AML-193 (cell line): ENCODE measurements at places on chromosomes 3 and 15.

DNA sequence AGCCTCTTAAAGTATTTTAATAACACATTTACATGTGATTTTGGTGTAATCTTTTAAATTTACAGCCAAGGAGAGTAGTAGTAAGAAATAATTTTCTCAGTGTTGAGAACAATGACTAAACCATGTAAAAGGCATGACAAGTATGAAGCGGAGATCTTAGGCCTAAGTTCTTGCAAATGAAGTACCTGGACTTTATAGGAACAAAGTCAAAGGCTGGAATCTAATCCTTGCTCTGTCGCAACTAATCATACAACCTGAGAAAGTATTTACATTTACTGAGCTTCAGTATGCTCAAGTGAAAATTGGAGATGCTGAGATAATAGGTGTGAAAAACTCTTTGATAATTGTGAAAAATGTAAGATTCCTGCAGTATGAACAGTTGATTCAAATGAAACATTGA is 86.4 kb upstream of the VGLL3 start:
- DNase-seq: no peak

DNA sequence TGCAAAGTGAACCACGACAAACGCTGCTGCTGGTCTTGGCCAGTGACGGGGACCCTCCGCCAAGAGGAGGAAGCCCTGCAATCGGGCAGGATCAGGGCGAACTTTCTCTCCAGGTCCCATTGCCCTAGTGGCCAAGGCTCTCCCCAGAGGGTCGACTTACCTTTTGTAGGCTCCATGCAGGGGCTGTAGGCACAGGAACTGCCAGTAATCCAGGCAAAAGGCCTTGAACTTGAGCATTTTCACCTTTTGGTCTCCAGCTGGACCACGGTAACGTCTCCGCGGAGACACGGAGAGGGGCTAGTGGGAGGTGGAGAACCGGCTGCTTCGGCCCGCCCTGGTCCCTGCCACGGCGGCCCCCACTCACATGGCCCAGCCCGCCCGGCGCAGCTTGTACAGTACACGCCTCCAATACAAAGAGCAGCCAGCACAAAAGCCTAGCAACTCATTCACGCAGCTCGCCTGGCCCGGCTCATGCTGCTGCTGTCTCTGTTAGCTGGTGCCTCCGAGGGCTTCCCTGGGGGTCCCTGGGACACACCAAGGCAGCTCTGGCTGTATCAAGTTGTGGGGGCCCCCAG is 31.0 kb downstream of the IQSEC1 start:
- DNase-seq: no peak

DNA sequence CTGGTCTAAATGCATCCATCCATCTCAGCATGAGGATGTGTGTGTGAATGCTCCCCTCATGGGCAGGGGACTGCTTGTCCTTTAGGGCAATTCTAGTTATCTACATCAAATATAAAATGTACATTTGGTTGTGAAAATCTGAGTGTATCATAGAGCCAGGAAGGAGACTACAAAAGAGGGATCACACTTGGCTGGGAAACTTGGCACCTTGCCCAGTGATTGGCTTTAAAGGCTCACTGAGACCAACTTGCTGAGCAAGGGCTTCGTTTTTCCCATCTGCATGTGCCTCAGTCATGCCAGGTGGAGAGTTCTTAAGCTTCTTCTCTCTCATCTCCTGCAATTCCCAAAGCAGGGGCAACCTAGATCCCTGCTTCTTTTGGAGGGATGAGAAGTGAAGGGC is 5.2 kb downstream of the CAPN3 start:
- DNase-seq: no peak

GRCh38 chr15:39102431-39102830 is 478.4 kb upstream of the THBS1 start:
- no peak for DNase-seq

DNA sequence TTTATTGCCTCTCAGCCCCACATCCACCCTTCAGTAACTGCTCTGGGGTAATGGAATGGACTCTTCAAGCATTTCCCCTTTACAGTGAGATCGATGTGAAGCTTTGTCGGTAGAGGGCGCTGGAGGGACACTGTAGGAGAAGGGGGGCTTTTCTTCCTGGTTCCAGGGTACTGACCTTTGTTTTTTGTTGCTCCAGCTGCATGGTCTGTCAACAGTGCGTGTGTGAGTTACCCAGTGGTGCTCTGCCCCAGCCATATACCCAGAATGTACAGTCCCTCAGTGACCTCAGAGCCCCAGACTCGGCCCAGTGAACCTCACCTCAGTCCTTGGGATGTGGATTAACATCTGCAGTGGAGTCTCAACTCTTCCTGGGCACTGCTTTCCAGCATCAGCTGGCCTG is 180.3 kb upstream of the TSC22D2 start:
- DNase-seq: peak; percentile 64

- no peak for DNase-seq
Measured at GRCh38 chr15:57183614-57184344, 192.5 kb upstream of the CGNL1 start.

GRCh38 chr3:44100298-44100695 is 141.4 kb upstream of the TOPAZ1 start:
- no peak for DNase-seq

GRCh38 chr3:39531665-39532064 is 64.2 kb downstream of the MOBP start:
- no peak for DNase-seq

DNA sequence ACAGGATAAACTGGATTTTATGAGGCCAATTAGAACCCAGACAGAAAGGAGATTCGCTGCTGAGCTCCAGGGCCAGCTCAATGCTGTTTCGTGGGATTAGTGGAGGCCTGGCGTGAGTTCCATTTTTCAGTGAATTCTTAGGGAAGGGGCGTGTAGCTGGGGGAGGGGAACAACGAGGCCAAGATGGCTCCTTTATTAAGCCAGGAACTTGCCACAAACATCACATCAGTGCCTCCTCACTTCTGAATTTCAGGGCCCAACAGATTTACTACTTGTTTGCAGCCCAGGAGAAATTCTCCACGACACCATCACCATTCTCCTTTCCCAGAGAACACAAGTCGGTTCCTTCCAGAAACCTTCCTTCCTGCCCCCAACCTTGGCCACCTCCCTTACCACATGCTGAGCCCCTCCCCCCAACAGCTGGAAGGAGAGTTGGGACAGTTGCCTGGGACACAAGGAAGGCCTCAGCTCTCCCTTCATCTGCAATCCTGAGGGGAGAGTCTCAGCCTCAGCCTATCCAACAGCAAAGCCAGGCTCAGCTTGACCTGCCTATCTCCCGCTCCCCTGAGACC is 5.8 kb downstream of the IGDCC4 start:
- no peak for DNase-seq

DNA sequence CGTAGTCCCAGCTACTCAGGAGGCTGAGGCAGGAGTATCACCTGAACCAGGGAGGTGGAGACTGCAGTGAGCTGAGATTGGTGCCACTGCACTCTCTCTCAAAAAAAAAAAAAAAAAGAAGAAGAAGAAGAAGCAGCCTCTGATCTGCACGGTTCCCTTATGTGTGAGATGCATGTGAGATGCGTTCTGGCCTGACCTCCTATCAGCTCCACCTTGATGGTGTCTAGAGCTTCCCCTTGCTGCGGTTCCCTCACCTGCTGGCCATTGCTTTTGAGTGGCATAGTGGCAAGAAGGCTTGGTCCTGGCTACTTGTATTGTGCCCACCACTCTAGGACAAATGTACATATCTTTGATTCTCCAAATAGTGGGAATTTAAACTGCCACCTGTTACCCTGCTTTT is 49.4 kb upstream of the CFAP161 start:
- no peak for DNase-seq

GRCh38 chr15:92843814-92844213 is 56.3 kb upstream of the CHD2 start:
- no peak for DNase-seq

DNA sequence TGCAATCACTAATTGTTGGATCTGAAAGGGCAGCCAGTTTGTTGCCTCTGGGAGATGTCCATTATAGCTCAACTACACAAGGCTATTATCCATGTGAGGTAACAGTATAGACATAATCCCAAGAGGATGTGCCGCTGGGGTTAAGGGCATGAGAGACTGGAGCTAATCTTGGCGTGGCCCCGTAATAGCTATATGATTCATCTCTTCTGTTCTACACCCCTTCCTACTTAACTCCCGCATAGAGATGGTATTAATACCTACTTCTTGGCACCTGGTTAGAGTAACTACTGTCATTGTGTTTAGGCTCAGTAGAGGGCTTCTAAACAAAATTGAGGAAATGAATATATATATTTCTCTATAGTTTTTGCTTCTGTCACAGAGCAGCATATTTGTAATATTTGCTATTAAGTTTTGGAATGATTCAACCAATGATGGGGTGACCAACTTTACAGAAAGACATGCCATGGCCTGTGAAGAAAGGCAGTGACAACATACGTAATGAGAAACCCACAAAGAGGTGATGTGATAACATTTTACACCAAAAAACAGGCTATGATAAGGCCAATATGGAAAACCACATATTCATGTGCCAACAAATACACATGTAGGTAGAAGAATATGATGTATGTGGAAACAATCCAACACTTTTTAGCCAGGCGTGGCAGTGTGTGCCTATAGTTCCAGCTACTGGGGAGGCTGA is 76.8 kb upstream of the DPH6 start:
- DNase-seq: no peak

DNA sequence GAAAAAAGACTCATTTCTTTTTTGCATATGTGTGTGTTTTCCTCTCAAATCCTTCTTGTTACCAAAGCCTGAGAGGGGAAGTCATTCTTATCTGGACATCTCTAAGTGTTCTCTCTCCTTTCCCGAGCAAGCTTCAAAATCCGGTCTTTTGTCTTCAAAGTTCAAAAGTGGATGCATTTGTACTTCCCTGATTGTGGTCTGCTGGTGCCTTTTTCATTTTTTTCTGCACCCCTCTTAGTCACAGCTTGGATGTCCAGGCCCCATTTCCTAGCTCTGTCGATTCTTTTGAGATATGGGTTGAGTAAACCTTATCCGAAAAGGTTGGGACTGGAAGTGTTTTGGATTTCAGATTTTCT is 34.8 kb downstream of the EHD4 start:
- DNase-seq: no peak

GRCh38 chr3:74756674-74757073 is 142.2 kb upstream of the CNTN3 start:
- no peak for DNase-seq

DNA sequence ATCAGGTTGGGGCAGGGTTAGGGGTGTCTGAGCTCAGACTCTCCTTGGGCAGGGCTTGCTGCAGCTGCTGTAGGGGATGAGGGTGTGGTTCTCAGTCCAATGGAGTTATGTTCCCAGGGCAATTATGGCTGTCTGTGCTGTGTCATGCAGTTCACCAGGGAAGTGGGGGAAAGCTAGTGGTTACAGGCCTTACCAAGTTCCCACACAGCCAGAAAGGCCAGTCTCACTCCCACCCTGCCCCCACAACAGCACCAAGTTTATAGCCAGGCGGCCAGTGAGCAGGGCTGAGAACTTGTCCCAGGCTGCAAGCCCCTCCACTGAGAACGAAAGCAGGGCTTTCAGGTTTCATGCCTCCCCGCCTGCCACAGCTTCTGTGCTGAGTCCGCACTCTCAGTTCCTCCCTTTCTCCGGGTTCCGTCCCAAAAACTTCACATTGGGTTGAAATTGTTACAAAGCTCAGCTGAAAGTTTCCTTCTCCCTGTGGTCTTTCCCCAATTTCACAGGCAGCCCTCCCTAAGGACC is 19.6 kb upstream of the CPOX start:
- no peak for DNase-seq

DNA sequence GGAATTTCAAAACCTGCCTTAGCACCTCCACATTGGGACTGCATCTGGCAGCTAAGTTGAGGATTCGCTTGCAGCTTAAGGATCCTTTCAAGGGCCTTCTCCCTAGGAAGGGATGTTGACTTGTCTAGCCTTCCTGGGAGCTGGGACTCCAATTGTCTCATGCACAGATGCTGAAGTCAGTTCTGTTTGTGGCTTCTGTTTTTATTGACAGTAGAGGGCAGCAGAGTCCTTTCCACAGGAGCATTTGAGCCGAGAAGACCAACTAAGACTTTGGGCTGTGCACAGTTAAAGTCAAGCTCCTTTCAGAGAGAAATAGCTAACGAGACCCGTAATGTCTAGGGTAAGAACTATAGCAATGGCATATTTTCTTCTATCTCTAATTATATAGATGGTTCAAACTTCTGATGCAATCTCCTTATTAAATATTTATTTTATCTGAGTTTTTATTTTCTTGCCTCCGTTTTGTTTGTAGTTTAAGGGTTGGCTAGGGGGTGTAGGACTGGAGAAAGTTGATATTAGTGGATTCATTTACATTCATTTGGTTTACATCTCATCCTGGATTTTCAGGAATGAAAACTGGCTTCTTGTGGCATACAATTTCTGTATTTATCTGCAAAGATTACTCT is 59.7 kb upstream of the KBTBD8 start:
- peak; percentile 70 for DNase-seq

GRCh38 chr15:29032229-29032625 is 146.5 kb downstream of the APBA2 start:
- no peak for DNase-seq

- no peak for DNase-seq
Measured at GRCh38 chr3:16305111-16305541, 40.1 kb downstream of the OXNAD1 start.

- no peak for DNase-seq
Measured at GRCh38 chr15:68531387-68532179, 47.2 kb upstream of the CORO2B start.

DNA sequence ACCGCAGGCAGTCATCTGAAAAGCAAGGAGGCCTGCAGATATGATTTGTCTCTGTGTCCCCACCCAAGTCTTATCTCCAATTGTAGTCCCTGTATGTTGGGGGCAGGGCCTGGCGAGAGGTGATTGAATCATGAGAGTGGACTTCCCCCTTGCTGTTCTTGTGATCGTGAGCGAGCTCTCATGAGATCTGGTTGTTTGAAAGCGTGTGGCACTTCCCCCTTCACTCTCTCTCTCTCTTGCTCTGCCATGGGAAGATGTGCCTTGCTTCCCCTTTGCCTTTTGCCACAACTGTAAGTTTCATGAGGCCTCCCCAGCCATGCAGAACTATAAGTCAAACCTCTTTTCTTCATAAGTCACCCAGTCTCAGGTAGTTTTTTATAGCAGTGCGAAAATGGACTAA is 83.3 kb downstream of the TMCO5A start:
- DNase-seq: no peak

GRCh38 chr3:171064461-171064860 is 37.9 kb upstream of the SLC2A2 start:
- no peak for DNase-seq

- DNase-seq: peak; percentile 55
Measured at GRCh38 chr3:105869861-105870755, 1.3 kb upstream of the CBLB start.

GRCh38 chr15:30924353-30924752 is 20.6 kb downstream of the FAN1 start:
- DNase-seq: no peak

- DNase-seq: peak; percentile 74
Measured at GRCh38 chr3:128095222-128095703, 28.3 kb downstream of the RUVBL1 start.
